ENCODE measurements at places on chromosomes 4 and X. TPM values are rescaled to one million over a fixed set of nuclear protein-coding genes. Genes with fewer than 3 reads are reported as not detected.

KCNE5 gene
- polyA plus RNA-seq, result 0.17 TPM

GLOD5 gene
- not detected for polyA plus RNA-seq

CT45A10 gene
- polyA plus RNA-seq, result not detected

STBD1 gene
- 1.7 TPM for polyA plus RNA-seq

FTSJ1 gene
- 50.8 TPM for polyA plus RNA-seq
